Activated T-cell treated with anti-CD3 and anti-CD28 coated beads for 48 hours (primary cell): ENCODE measurements at places on chromosomes 3 and 15.
A peak's percentile ranks its signal among the peaks of the same experiment; 100 is the strongest.

- DNase-seq = no peak
Measured at GRCh38 chr15:96625256-96625655, 294.8 kb downstream of the NR2F2 start.

- DNase-seq = no peak
Measured at GRCh38 chr15:35168464-35168863, 83.4 kb upstream of the NANOGP8 start.

- DNase-seq = no peak
Measured at GRCh38 chr15:71708051-71708429, 102.3 kb upstream of the NR2E3 start.

DNA sequence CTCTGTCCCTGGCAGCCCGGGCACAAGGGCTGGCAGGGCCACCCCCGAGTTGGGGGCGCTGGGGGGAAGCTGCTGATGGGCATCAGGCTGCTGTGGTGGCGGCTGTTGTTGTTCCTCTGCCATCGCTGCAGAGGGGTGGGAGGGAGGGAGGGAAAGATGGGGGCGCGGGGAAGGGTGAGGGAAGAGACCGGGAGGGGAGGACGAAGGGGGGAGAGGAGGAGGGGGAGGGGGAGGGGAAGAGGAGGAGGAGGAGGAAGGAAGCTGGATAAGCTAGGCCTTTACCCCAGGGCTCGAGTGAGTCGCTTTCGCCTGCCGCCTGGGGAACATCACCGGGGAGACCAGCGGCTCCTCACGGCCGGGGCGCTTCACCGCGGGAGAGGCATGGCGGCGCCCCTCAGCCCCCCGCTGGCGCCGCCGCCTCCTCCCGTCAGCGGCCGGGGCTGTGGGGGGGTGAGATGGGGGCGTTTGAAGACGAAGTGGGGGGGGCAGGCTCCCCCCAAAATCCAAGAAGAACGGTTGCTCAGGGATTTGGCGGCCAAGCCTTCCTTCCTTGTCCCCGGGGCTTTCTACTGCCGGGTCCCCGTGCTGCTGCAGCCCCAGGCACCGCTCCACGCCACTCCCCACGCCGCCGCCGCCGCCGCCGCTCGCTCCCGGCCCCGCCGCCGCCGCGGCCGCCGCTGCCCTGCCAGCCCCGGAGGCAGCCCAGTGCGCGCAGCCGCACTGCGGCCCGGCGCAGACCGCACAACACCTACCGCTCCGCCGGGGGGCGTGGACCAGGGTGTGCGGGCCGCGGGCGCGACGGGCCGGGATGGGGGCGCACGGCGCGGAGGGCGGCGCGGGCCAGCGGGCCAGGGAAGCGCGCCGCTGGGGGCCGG is at the start of gene RFX7:
TSS of gene RFX7 (minus strand) at position 717 of the 875 bp plus-strand sequence. CDS start at position 123, 594 bp downstream.
- DNase-seq = peak; percentile 75

- DNase-seq = no peak
Measured at GRCh38 chr15:82158811-82159210, 103.7 kb downstream of the EFL1 start.

- no peak for DNase-seq
Measured at GRCh38 chr15:65374821-65375401, 2.9 kb downstream of the IGDCC3 start.

- DNase-seq = no peak
Measured at GRCh38 chr3:193978486-193978885, 157.5 kb upstream of the HES1 start.

- DNase-seq = no peak
Measured at GRCh38 chr15:89340573-89340972, 5.9 kb upstream of the POLG start.
